ENCODE measurements at places on chromosomes 13 and 19.

DNA sequence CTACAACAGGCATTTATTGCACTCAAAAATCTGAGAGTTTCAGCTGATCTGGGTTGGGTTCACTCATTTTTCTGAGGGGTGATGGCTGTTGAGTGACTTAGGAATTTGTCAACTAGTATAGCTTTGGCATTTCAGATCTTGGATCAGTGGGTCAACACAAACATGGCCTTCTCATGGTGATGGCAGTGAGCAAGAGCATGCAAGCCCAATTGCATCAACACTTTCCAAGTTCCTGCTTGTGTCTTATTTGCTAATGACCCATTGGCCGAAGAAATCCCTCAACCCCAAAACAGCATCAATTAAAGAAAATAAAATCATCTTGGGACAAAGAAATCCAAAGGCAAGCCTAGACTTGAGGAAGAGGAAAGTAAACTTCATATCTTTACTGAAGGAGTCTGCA, 23.9 kb upstream of the MYCBP2 start:
- DNase-seq, result no peak

- DNase-seq, result no peak
Measured at GRCh38 chr13:99357941-99358340, 50.7 kb upstream of the GPR183 start.

DNA sequence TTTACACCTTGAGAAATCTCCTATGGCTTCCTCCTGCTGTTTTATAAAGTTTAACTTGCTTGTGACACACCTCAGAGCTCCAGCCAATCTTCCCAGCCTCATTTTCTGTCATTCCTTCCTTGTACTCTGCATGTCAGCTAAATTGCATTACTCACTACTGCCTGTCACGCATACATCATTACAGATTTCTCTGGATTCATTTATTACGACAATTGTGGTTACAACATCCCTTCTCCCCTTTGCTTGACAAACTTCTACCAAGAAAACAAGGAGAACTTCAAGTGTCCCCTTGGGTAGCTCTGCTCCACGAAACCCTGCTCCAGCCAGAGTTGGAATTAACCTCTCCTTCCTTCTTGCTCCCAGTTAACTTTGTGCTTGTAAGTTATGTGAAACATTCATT, 22.0 kb upstream of the GPR18 start:
- DNase-seq, result no peak

DNA sequence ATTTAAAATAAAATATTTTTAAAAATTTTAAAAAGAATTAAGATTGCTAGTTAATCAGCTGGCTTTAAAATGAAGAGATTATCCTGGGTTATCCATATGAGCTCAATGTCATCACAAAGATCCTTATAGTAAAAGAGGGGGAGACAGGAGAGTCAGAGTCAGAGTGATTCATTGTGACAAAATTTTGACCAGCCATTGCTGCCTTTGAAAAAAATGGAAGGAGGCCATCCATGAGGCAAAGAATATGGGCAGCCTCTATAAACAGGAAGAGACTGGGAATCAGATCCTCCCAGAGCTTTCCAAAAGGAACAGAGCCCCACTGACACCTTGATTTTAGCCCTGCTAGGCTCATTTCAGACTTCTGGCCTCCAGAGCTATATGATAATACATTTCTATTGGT, 9.3 kb upstream of the RUBCNL start:
- no peak for DNase-seq

DNA sequence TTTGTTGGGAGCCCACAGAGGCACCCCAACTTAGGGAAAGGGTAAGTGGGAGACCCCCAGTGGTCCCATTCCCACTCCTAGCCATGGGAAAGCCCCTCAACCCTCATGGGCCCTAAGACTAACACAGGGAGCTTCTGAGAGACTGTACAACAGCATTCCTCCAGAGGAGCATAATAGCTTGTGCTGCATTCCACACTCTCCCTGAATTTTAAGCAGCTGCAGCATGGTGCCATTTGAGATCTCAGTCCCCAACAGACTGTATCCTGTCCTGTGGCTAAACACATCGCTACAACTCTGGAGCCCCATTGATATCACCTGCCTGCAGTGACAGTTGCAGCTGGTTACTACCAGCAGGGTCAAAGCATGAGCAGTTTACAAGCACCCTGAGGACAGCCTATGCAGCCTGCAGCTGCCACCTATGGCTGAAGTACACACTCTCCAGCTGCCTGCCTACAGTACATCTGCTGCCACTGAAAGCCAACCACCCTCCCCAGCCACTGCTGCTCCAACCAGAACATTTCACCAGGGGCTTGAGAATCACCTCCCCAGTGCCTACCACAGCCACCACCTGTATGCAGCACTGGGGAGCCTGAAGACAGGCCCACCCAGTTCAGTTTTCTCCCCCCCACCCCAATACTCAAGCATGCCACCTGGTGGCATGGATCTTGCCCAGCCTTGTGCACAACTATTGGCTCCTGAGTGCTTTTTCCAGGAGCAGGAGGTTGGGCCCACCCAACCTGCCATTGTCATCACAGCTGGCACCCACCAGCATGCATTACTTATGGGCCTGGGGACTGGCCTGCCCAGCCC, 557.3 kb downstream of the GPC5 start:
- no peak for DNase-seq

DNA sequence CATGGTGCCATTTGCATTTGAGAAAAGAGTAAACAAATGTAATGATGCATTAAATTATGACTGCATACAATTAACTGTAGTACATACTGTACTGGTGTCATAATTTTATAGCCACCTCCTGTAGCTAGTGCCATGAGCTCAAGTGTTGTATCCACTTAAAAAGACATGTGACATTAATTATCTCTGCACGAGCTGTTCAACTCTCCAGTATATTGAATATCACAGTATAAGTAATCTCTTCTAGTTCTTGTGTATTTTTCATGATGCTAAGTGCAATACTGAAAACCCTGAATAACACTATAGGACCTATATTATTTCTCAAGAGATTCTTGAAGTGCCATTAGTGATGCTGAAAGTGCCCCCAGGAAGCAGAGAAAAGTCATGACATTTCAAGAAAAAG, 387.3 kb downstream of the PCDH17 start:
- no peak for DNase-seq

DNA sequence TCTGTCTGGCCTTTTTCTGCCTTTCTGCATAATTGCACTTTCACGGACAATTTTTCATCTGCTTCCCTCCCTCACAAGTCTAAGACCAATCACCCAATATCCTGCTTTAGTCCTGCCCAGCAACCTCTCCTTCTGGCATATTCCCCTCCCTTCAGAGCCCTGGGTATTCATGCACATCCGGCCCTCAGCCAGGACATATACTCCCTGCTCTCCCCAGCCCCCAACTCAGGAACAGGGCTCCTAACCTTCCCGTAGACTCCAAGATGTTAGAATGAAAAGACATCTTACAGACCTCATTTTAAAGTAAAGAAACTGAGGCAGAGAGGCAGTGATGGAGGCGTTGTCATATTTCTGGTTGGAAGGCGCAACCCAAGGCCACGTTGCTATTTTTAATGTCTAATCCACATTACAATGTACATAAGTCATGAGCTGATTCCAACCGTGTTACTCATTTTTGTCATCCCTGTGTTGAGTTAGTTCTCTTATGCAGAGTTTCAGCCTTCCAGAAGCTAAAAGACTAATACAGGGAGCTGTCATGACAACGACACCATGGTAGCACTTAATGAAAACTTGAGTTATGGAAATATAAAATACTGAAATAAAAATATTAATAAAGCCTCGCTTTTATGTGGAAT, 209.2 kb downstream of the TSHZ3 start:
- no peak for DNase-seq
